ENCODE measurements at places on chromosomes 4 and X.
A peak's percentile ranks its signal among the peaks of the same experiment; 100 is the strongest.

GRCh38 chr4:138938366-138938690 lies 77.3 kb upstream of the NOCT start:
- peak; percentile 75 for DNase-seq

DNA sequence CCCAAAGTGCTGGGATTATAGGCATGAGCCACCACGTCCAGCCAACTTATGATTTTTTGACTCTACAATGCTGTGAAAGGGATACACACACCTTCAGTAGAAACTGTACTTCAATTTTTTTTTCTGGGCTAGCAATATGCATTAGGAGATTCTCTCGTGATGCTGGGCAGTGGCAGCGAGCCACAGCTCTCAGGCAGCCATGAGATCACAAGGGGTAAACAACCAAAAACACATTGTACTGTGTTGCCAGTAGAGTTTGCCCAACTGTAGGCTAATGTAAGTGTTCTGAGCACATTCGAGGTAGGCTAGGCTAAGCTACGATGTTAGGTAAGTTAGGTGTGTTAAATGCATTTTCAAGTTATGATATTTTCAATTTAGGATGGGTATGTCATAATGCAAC lies 25.7 kb downstream of the RAB33A start:
- no peak for DNase-seq

DNA sequence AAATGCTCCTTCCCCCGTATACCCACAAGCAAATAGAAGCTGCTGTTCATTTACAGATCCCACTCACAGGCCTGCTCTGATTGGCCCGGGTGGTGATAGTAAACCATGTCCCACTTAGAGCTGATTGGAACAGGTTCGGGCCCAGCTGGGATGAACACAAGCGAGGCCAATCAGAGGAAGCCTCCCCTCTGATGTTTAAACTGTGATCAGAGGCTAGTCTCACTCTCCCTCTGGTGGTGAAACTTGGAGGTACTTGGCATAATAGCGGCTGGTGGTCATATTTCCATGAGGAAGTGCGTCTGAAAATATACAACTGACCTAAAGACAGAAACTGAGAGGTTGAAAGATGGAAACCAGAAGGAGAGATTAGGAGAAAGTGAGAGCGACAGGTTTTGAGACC lies 51.5 kb upstream of the TRPC3 start:
- peak; percentile 14 for DNase-seq

- DNase-seq: no peak
These were observed at the start of gene IL9R for GRCh38 chrX:155997436-155997835. Gene IL9R (plus strand): TSS chrX:155997696. CDS start chrX:155997760, 64 bp downstream.

- no peak for DNase-seq
These were observed 136.0 kb downstream of the PLS3 start for GRCh38 chrX:115696939-115697338.

GRCh38 chr4:157984285-157984911 lies 188.4 kb downstream of the GASK1B start:
- no peak for DNase-seq

DNA sequence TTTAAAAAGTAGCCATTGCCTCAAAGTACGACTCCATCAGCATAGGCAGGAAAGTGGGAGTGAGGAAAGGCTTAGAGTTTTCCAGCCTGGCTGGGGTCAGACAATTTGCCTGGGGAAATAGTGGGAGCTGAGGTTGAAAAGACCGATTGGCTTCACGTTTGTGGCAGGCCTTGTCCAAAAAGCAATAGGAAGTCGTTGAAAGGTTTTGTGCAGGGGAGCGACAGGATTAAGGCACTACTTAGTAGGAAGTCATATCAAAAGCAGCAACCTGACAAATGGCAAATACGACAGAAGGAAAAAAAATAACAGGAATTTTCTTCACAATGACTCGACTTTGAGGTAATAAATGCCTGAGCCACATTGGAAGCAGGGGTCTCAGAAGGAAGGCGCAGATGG lies 691 bp upstream of the EREG start:
- no peak for DNase-seq

- DNase-seq: no peak
These were observed 474.4 kb downstream of the SH2D1A start for GRCh38 chrX:124820738-124821137.

DNA sequence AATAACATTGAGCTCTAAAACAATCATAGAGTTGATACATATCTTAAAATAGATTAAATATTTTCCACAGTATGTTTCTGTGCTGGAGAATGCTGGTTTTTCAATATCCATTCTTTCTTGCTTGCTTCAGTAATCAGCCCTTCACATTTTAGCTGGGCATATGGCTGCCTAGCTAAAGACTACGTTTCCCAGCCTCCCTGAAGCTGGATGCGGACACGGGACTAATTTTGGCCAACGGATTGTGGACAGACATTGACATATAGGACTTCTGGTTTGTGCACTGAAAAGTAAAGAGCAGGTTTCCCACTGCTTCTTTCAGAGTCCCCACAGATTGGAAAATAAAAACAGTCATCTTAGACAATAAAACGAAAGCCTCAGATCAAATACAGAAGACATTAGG lies 97.3 kb downstream of the COL25A1 start:
- peak; percentile 30 for DNase-seq

- DNase-seq: no peak
These were observed 98.4 kb downstream of the AREG start for GRCh38 chr4:74543231-74543781.

DNA sequence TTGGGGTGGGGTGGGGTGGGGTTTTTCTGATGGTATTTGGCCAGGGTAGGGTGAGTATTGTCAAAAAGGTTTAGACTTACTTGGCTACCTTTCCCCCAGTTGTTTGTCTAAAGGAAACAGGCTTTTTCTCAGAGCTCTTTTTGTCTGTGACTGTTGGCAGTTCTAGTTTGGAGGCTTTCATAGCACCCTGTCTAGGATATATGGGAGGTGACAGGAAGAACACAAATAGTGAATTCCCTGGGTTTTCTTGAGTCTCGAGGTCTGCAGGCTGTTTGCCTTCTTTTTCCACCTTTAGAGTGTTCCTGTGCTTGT lies 13.5 kb downstream of the RPS6KA3 start:
- no peak for DNase-seq

- DNase-seq: no peak
These were observed 18.6 kb upstream of the ZIC3 start for GRCh38 chrX:137547291-137547690.

GRCh38 chr4:140774956-140775355 lies 18.8 kb upstream of the TBC1D9 start:
- no peak for DNase-seq

DNA sequence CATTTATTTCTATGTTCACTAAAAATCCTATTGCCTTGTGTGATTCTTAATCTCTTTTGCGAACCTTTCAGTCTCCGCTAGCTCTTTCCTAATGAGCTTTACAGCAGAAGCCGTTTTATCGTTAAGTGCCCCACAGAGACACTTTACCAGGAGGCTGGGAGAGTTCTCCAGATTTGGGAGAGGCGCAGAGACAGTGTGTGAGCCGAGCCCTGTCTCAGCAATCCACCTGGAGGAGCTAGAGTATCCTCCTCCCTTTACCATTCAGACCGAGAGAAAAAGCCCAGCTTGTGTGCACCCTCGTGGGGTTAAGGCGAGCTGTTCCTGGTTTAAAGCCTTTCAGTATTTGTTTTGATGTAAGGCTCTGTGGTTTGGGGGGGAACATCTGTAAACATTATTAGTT lies 54.9 kb upstream of the MTM1 start:
- no peak for DNase-seq

GRCh38 chr4:104719539-104720230 lies 225.0 kb upstream of the CXXC4 start:
- DNase-seq: no peak

DNA sequence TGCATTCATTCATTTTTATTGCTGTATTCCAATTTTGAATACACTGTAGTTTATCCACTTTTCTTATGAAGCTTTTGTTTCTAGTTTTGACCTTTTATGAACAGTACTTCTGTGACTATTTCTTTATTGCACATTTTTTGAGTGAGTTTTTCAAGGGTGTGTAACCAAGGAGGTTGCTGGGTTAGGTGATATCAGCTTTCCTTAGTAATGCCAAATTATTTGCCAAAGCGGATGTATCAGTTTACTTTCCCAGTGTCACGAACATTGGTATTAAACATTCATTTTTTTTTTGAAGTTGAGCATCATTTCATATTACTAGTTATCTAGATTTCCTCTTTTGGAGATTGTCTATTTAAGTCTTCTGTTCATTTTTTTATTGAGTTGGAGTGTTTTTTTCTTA lies 32.9 kb downstream of the STIM2 start:
- DNase-seq: no peak

GRCh38 chrX:40806513-40807220 lies 71.3 kb upstream of the MED14 start:
- DNase-seq: no peak

- DNase-seq: no peak
These were observed 1491.2 kb downstream of the STIM2 start for GRCh38 chr4:28351826-28352225.

- DNase-seq: peak; percentile 27
These were observed at the start of gene RNF128 for GRCh38 chrX:106726485-106727437. Gene RNF128 (plus strand): TSS chrX:106726701. CDS start chrX:106726914, 213 bp downstream.

DNA sequence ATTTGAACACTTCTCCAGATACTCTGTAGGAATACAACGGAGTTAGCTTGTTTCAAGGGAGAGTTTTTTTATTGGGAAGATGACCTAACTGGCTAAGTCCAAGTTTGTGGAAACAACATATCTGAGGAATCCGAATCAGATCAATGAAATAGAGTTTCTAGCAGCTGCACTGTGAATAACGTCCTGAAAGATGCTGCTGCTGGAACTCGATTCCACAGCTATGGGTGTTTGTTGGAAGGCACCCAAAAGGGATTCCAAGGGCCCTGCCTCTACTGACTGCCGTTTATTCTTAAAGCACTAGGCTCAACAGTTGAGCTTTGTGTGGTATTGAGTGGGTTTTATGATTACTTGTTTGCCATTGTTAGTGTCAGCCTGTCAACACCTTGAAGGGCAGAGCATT lies 6.6 kb upstream of the GBA3 start:
- DNase-seq: peak; percentile 89

GRCh38 chr4:164508097-164508496 lies 245.8 kb upstream of the SMIM31 start:
- DNase-seq: no peak

DNA sequence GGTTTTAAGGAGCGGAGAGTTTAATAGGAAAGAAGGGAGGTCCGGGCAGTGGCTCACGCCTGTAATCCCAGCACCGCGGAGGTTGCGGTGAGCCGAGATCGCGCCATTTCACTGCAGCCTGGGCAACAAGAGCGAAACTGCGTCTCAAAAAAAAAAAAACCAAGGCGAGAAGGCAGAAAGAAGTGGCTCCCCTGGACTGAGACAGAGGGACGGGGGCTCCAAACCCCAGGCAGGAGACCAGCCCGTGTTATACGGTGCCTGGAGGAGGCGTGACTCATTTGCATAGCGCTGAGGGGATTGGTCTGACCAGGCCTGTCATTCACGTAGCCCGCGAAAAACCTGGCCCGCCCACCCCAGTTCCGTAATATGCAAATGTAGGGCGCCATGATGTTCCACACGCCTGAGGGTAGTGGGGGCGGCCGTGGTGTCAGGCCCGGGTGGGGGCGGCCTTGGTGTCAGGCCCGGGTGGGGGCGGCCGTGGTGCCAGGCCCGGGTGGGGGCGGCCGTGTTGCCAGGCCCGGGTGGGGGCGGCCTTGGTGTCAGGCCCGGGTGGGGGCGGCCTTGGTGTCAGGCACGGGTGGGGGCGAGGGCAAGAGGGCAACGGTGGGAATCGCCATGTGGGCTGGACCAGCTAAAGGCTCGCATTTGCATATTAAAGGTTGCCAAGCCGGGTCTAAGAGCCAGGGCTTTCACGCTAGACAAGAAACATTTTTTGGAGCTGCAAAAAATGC lies 2.1 kb downstream of the PLCXD1 start:
- DNase-seq: peak; percentile 96

GRCh38 chrX:106437407-106437806 lies 174.4 kb upstream of the RADX start:
- peak; percentile 17 for DNase-seq

- DNase-seq: peak; percentile 28
These were observed 30.6 kb upstream of the PLAC1 start for GRCh38 chrX:134688839-134689238.

DNA sequence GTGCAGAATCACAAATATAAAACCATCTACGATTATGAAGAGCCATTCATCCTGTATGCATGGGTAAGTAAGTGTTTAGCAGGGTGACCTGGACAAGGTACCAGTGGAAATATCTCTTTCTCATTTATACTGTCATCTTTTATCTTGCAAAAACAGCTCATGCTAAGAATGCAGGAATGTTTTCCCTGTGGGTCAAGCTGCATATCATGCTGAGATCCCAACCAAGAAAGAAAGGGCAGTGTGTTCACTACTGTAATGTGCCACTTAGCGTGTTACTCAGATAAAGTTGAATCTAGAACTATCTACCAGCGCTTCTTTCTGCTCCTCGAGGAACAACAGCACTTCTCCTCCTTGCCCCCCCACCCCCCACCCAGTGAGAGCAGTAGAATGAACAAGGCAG lies 212.7 kb upstream of the TBL1X start:
- no peak for DNase-seq

GRCh38 chrX:11888421-11888820 lies 130.4 kb downstream of the MSL3 start:
- DNase-seq: no peak

GRCh38 chr4:12651876-12652275 lies 832.3 kb downstream of the RAB28 start:
- no peak for DNase-seq

DNA sequence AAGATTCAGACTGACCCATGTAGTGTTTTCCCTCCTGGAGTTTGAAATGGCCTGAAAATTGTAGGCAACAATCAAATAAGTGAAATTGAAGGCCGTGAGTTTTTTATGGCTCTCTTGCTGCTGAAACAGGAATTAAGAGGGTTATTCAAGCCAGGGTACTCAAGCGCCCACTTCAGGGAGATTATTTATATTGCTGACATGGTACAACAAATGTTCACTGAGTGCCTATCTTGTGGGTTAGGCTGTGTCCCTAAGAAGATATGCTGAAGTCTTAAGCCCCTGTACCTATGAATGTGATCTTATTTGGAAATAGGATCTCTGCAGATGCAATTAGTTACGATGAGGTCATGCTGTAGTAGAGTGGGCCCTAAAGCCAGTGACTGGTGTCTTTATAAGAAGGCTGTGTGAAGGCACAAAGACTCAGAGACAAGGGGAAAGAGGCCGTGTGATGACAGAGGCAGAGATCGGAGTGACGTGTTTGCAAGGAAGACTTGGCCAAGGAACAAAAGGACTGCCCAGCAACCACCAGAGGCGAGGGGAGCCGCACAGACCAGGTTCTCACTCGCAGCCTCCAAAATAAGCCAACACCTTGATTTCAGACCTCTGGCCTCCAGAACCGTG lies 72.9 kb downstream of the MED28 start:
- DNase-seq: peak; percentile 66

DNA sequence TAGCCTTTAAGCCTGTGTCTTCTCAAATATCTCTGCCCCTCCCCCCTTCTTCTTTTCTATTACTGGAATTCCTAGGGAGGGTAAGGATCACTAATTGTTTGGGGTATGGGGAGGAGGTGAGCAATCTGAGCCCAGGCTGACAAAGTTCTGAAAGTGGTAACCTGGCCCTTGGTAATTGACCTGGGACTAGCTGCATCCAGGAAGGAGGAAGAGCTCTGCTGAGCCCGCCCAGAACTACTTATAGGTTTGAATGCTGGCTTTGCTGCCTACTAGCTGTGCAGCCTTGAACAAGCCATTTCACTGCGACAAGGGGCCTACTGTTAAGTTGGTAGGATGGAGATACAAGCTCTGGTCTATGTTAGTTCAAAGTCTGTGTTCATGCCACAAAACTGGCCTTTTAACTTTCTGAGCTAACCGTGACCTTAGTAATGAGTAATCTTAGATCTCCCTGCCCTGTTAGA lies 37.8 kb downstream of the DGKK start:
- DNase-seq: peak; percentile 0

GRCh38 chr4:118287711-118288451 lies 64.9 kb downstream of the PRSS12 start:
- peak; percentile 47 for DNase-seq

All from tongue (tissue), 3 donors.